NCI-H446 treated with DMSO at 0.1 percent for 48 hours (cell line): ENCODE measurements at places on chromosomes 6 and 20.

DNA sequence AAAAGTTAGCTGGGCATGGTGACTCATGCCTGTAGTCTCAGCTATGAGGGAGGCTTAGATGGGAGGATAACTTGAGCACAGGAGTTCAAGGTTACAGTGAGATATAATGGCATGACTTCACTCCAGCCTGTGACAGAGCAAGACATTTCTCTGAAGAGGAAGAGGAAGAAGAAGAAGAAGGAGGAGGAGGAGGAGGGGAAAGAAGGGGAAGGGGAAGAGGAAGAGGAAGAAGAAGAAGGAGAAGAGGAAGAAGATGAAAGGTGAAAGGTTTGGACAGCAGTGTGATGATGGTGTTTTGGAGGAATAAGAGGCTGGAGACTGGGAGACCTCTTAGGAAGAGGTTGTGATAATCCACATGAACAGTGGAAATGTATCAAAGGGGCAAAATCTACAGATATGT lies 410.7 kb upstream of the JAG1 start:
- DNase-seq = no peak

DNA sequence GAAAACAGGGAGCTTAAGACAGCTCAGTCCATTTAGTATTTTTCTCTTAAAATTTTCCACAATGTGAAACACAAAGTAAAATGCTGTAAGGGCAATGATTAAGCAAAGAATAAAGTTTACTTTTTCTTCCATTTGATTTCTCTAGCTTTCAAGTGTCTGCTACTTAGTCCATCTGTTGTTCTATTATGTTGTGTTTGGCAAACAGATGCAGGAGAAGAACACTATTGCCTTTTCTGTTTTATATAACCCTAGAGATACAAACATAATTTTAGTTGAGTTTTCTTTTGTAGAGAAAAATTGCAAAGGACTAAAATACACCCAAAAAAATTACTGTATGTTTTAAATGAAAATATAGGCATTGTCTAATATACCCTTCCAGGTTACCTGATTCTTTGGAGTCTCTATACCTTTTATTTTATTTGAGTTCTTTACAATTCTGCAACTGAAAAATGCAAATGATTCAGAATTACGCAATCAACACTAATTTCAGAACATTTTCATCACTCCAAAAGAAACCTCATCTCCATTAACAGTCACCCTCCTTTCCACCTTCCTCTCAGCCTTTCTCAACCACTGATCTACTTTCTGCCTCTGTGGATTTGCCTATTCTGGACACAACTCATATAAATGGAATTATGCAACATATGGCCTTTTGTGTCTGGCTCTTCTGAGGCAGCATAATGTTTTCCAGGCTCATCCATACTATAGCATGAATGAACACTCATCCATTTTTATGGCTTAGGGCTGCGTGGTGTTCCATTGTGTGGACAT lies 96.9 kb downstream of the MKKS start:
- peak; percentile 92 for DNase-seq

- no peak for DNase-seq
These were observed 16.7 kb upstream of the RAMACL start for GRCh38 chr6:166603043-166603690.

GRCh38 chr20:10669843-10670446 lies 3.9 kb downstream of the JAG1 start:
- DNase-seq = no peak

GRCh38 chr20:36279362-36279761 lies 26.8 kb upstream of the DLGAP4 start:
- no peak for DNase-seq

GRCh38 chr6:122778985-122779661 lies 393 bp upstream of the FABP7 start:
- peak; percentile 62 for DNase-seq

GRCh38 chr20:59435518-59435917 lies 135.1 kb downstream of the EDN3 start:
- no peak for DNase-seq

- DNase-seq = no peak
These were observed 898.9 kb upstream of the ADGRB3 start for GRCh38 chr6:67736161-67736560.

- no peak for DNase-seq
These were observed 172.4 kb downstream of the CLVS2 start for GRCh38 chr6:123168466-123168865.

GRCh38 chr20:48052475-48052835 lies 267.2 kb upstream of the SULF2 start:
- DNase-seq = peak; percentile 38

- DNase-seq = no peak
These were observed 8.0 kb upstream of the UBE2J1 start for GRCh38 chr6:89360415-89360999.

- no peak for DNase-seq
These were observed 1.4 kb upstream of the HLA-G start for GRCh38 chr6:29826271-29826670.

- no peak for DNase-seq
These were observed 427.7 kb upstream of the NOX3 start for GRCh38 chr6:155883334-155883731.

- DNase-seq = peak; percentile 46
These were observed 113.0 kb downstream of the SYCP2 start for GRCh38 chr20:59820204-59821041.

GRCh38 chr6:157064502-157064901 lies 258.8 kb downstream of the TMEM242 start:
- DNase-seq = no peak

- DNase-seq = no peak
These were observed 268.4 kb upstream of the IRAK1BP1 start for GRCh38 chr6:78598966-78599365.

DNA sequence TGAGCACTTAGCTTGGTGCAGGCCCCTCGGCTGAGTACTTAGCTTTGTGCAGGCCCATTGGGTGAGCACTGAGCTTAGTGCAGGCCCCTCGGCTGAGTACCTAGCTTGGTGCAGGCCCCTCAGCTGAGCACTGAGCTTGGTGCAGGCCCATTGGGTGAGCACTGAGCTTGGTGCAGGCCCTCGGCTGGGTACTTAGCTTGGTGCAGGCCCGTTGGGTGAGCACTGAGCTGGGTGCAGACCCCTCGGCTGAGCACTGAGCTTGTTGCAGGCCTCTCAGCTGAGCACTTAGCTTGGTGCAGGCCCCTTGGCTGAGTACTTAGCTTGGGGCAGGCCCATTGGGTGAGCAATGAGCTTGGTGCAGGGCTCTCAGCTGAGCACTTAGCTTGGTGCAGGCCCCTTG lies 387.1 kb downstream of the THBS2 start:
- no peak for DNase-seq

- no peak for DNase-seq
These were observed 47.5 kb upstream of the MPC1 start for GRCh38 chr6:166430269-166430668.

- no peak for DNase-seq
These were observed 1.4 kb downstream of the TMEM170B start for GRCh38 chr6:11538819-11539468.

DNA sequence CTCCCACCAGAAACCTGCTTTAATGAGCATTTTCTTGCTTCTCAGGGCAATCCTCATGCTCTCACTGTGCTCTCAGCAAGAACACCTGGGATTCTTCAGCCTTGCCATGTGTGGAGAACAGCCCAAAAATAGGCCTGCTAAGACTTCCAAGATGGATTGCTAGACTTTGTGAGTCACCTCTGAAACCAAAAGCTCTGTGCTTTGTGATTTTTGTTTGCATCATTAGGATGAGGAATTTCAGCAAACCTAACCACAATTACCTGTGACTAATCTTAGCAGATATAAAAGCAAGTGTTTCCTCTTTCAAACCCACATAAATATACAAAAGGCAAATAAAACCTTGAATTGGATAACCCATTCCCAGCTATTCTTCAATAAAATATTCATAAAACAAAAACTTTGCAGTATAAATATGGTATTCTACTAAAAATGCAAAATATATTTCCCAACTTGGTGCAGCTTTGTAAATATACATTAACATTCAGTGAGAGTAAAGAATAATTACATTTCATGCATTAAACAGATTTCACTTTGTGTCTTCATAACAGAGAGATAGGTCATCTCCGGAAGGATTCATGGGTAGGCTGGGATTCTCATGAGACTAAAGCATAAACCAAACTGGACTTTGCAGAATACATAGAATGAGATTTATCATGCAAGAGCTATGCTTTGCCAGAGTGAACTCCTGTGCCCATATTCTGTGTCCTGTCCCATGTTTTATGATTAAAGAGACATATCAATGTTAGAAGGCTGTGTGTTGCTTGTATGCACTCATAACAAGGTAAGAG lies 33.5 kb downstream of the TPBG start:
- DNase-seq = no peak

- DNase-seq = no peak
These were observed 87.7 kb downstream of the DLL1 start for GRCh38 chr6:170203212-170203611.

DNA sequence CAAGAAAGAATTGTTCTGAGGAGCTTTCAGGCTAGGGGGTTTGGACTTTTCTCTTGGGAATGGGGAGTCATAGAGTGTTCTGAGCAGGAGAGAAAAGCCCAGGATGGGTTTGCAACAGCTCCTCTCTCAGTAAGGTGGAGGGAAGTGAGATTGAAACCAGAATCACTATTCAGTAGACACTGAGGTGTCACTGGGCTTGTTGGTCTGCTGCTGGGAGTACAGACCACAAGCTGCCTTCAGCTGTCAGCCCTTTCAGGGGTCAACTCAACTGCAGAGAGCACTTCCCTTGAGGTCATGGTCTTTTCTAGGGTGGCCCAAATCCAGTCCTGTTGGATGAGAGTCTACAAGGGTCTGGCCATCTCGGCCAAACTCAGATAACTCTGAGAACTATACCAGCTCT lies 12.9 kb upstream of the FOXA2 start:
- DNase-seq = no peak

GRCh38 chr6:31107052-31107451 lies 5.3 kb downstream of the C6orf15 start:
- DNase-seq = no peak

DNA sequence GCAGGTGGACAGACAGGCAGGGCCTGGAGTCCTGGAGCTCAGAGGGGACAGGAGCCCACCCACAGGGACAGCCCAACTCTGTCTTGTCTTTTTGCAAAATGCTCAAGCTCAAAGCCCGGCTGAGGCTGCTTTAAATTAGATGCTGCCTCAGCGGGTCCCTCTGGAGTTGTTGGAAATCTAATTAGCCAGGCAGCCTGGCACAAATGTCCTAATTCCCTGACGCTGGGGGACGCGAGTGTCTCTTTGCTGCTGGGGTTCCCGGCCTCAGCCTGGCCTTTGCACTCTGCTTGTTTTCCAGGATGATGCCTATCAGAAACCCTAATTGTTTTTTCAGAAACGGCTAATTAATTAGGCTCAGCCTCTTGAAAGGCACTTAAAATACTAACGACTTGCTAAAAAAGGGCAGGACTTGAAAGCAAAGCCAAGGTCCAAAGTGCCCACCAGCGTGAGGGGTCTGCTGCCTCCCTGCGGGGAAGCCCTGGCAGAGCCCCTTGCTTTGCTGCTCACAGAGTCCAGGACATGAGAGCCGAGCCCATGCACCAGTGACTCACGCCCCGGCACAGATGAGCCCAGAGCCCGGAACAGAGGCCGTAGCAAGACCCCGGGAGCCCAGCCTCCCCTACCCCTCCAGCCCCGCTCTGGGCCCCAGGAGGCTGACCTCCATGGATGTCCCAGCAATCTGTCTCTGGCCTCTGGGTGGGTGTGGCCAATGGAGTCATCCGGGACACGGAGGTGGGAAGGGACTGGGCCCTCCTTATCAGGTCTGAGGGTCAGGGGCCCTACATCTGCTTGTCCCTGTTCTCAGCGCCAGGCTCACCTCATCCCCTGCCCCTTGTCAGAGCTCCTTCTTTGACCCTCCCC lies 46.0 kb upstream of the BHLHE23 start:
- DNase-seq = no peak

GRCh38 chr6:52098721-52099120 lies 11.3 kb upstream of the PKHD1 start:
- DNase-seq = no peak

DNA sequence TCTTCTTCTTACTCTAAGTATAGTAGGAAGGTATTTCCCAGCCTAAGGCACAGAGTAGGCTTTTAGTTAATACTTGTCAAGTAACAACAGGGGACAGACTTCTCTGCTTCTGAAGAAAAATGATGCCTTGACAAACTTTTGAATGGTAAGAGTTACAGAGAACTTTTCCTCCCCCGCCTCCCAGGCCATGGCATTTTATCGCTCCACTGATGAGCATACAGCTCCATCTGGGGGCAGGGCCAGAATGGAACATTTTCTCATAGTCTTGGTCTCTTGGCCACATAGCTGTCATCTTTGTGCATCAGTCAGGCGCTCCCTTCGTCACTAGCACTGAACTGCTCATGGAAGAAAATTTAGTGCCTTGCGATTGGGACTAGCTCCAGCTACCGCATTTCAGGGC lies 1066.8 kb upstream of the CITED2 start:
- no peak for DNase-seq

GRCh38 chr6:4577406-4577805 lies 198.8 kb upstream of the CDYL start:
- DNase-seq = peak; percentile 3

DNA sequence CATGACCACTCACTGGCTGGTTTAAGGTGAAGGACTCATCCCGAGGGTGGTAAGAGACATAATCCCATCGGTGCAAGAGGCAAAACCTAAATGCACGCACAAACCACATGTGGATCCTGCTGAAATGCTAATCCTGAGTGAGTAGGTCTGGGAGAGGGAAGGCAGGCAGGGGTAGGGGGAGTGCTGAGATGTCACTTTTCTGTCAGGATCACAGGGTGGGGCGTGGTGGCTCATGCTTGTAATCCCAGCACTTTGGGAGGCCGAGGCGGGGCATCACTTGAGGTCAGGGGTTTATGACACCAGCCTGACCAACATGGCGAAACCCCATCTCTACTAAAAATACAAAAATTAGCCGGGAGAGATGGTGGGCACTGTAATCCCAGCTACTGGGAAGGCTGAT lies 97.7 kb upstream of the SRSF6 start:
- DNase-seq = no peak

- no peak for DNase-seq
These were observed 193.1 kb downstream of the NRN1 start for GRCh38 chr6:5813625-5814027.

- DNase-seq = no peak
These were observed 659 bp downstream of the TAF4 start for GRCh38 chr20:62064770-62065673.

DNA sequence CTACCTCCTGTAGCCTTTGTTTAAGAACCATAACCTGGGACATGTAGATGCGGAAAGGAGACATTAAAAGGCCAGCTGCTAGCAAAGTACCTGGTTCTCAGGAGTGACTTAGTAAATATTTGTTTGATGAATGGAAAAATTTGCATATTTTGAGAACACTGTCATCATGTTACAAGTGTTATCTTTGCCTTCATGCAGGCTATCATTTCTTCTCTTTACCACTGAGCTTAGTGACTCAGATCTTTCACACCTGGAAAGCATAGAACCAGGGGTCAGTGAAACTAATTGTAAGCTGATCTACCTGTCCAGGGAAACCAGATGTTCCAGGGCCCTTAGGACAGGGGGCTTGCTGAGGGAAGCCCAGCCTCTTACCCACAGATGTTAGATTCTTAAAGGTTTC lies 5.4 kb downstream of the ZFP57 start:
- no peak for DNase-seq

- DNase-seq = no peak
These were observed at the start of gene HNF4A for GRCh38 chr20:44355498-44356352. Gene HNF4A (plus strand): TSS chr20:44355699. CDS start chr20:44355805, 106 bp downstream.

GRCh38 chr6:14743474-14744211 lies 502.2 kb upstream of the JARID2 start:
- no peak for DNase-seq

GRCh38 chr20:41408986-41409385 lies 42.4 kb upstream of the EMILIN3 start:
- peak; percentile 70 for DNase-seq
